Prostate gland (tissue), 2 donors: ENCODE measurements at places on chromosomes 1 and 21. TPM values are rescaled to one million over a fixed set of nuclear protein-coding genes. Genes with fewer than 3 reads are reported as not detected.

Gene CFHR4
- not detected for total RNA-seq

Gene RAB3B
- total RNA-seq: 8.5 TPM

Gene S100A1
- 10.7 TPM for total RNA-seq

Gene KCNQ4
- total RNA-seq: 1.8 TPM

Gene FAM163A
- not detected for total RNA-seq

Gene GNG12
- 49.4 TPM for total RNA-seq

Gene TMPRSS3
- total RNA-seq: 0.27 TPM

Gene PDC
- total RNA-seq: not detected

Gene FCRLB
- total RNA-seq: 2.3 TPM

Gene LMOD1
- 190 TPM for total RNA-seq

Gene GMEB1
- 7.9 TPM for total RNA-seq

Gene OR2L13
- not detected for total RNA-seq

Gene AURKAIP1
- 161 TPM for total RNA-seq

Gene FCRLA
- not detected for total RNA-seq

Gene PDZK1
- total RNA-seq: 0.55 TPM

Gene ITGB2
- total RNA-seq: 23.1 TPM

Gene SEMA4A
- total RNA-seq: 22.9 TPM

Gene CHI3L1
- total RNA-seq: 1.4 TPM

Gene ZMYND12
- 2.0 TPM for total RNA-seq

Gene PTPN7
- total RNA-seq: 61.8 TPM

Gene NPPA
- total RNA-seq: 1.3 TPM

Gene DMRTA2
- 1.1 TPM for total RNA-seq

Gene RGS13
- not detected for total RNA-seq

Gene HORMAD1
- 16.5 TPM for total RNA-seq

Gene VSIG8
- total RNA-seq: not detected

Gene KIF14
- 1.7 TPM for total RNA-seq

Gene MYOM3
- 28.5 TPM for total RNA-seq

Gene LEFTY1
- total RNA-seq: 2.0 TPM

Gene TMEM200B
- total RNA-seq: 58.0 TPM

Gene GRIK1
- total RNA-seq: not detected

Gene CRYZL1
- total RNA-seq: 22.3 TPM

Gene SGIP1
- 0.59 TPM for total RNA-seq

Gene NBPF12
- total RNA-seq: 9.1 TPM

Gene RNU1-3
- under 0.01 TPM for total RNA-seq

Gene TP73
- 5.1 TPM for total RNA-seq

Gene CD101
- 1.1 TPM for total RNA-seq

Gene OR2AK2
- not detected for total RNA-seq

Gene TSSK3
- total RNA-seq: 7.0 TPM

Gene PCP4L1
- 10.1 TPM for total RNA-seq

Gene SELE
- total RNA-seq: 1.7 TPM

Gene VASH2
- 2.6 TPM for total RNA-seq

Gene LIN28A
- total RNA-seq: 0.17 TPM

Gene PYCR2
- 80.2 TPM for total RNA-seq

Gene CLCA1
- 0.34 TPM for total RNA-seq

Gene PTPRF
- total RNA-seq: 292 TPM

Gene GUCA2A
- total RNA-seq: not detected

Gene CA14
- total RNA-seq: 3.3 TPM

Gene CFHR1
- not detected for total RNA-seq

Gene NUDT4B
- total RNA-seq: 40.4 TPM

Gene CFAP298
- 44.5 TPM for total RNA-seq
